ENCODE measurements at places on chromosomes 2 and 18. TPM values are rescaled to one million over a fixed set of nuclear protein-coding genes. Genes with fewer than 3 reads are reported as not detected.
A peak's percentile ranks its signal among the peaks of the same experiment; 100 is the strongest.

- DNase-seq: no peak
These were observed 185.6 kb downstream of the RTP5 start for GRCh38 chr2:242054881-242055801.

Gene COLEC11
- total RNA-seq: 0.31 TPM

Gene SUMO1
- total RNA-seq: 137 TPM

GRCh38 chr2:46487667-46488335 is 8.4 kb downstream of the TMEM247 start:
- peak; percentile 47 for DNase-seq

DNA sequence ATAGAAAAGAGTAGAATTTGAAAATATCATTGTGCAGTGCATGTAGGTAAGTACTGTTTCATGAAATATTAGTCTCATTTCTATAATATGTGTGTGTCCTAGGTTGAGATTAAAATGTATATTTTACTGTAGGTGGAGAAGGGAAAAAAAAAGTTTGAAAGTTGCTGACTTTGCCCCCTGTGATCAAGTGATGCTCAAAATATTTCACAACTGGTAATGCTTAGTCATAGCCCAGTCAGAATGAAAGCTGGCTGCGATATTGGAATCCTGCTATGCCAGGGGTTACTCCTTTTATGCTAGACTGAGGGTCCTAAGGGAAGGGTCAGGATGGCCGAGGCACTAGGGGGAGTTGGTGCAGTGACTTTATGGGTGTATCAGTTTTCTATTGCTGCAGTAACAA is 19.5 kb upstream of the CFAP36 start:
- DNase-seq: no peak

Gene GPR155
- total RNA-seq: 2.1 TPM

Gene ANKRD62
- total RNA-seq: not detected

DNA sequence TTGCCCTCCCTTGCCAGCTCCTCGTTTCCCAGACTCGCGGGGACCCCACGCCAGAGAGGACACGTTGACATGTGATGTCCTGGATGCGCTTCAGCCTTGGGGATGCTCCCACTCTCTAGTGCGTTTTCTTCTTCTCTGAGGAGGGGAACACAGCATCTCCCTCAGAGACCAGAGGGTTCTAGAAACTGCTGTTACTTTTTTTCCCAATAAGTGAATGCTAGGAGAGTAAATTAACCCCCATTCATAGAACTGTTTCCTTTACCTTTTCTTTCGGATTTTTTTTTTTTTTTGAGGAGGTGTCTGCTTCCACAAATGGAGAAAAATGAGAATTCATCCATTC is 370 bp upstream of the EFEMP1 start:
- no peak for DNase-seq

DNA sequence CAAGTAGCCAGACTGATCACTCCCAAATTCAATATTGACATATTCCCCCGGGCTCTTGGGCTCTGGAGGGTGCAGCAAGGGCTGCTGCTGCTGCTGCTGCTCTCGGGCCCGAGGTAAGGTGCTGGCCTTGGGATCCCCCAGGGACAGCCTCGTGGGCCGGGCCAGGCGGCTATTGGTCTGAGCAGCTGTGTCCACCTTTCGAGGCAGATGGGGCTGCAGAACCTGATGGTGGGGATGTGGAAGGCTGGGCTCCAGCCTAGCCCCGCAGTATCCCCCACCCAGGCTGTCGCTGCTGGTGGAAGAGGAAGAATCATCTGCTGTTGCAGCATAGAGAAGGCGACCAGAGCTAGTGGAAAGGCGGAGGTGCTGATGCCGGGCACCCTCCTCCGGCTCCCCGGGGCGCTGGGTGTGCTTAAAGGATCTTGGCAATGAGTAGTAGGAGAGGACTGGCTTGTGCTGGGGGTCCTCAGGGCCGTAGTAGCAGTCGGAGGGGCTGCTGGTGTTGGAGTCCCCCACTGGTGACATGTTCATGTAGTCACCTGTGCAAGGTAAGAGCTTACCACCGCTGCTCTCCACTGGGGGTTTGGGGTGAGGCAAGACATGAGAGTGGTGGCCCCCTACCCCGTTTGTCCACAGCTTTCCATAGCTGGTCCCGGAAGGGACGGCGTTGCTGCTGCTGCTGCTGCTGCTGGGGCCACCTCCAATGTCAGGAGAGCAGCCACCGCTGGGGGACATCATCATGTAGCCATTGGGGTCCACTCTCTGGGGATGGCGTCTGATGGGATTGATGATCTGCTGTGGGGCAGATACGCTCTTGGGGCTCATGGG is 3.4 kb downstream of the IRS1 start:
- no peak for DNase-seq

GRCh38 chr2:157324331-157324843 is 1.2 kb downstream of the ERMN start:
- DNase-seq: no peak

Gene ASXL3
- 0.74 TPM for total RNA-seq

DNA sequence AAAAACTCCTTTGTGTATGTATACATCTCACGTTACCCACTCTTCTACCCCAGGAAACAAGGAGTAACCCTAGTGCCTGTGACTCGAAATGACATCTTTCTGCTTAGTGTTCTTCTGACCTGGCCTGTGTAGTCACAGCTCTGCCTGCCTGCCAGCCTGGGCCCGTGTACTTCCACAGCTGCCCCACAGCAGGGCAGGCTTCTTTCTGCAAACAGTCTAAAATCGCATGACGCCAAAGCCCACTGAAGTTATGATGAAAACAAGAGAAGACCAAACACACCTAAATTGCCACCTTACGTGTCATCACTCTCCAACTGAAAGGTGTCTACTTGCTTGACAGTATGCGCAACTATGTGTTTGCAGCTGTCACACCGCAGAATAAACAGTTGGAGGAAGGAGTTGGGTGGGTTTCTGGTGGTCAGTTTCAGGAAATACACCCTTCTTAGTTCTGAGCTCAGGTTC is 1.5 kb downstream of the GAREM1 start:
- no peak for DNase-seq

DNA sequence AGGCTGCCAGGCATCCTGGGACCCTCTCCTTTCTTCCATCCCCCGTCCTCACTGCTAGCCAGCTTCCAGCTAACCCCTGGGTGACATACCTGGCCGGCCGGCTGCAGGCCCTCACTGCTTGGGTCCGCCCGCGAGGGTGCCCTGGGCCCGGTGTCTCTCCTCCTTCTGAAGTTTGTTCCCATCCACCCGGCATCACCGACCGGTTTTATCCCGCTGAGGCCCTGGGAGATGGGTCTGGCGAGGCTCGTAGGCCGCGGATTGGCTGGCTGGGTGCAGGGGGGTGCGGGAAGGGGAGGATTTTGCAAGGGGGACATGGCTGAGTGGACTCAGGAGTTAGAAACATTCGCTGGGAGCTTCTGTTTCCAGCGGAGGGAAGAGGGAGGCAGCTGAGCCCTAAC is at the start of gene PAX8:
PAX8 (minus strand) TSS at position 180 of the 398 bp plus-strand sequence. CDS start 527 bp downstream, outside the sequence.
- no peak for DNase-seq

GRCh38 chr2:98695255-98695654 is 35.7 kb downstream of the MGAT4A start:
- no peak for DNase-seq

Gene EPAS1
- total RNA-seq: 106 TPM

DNA sequence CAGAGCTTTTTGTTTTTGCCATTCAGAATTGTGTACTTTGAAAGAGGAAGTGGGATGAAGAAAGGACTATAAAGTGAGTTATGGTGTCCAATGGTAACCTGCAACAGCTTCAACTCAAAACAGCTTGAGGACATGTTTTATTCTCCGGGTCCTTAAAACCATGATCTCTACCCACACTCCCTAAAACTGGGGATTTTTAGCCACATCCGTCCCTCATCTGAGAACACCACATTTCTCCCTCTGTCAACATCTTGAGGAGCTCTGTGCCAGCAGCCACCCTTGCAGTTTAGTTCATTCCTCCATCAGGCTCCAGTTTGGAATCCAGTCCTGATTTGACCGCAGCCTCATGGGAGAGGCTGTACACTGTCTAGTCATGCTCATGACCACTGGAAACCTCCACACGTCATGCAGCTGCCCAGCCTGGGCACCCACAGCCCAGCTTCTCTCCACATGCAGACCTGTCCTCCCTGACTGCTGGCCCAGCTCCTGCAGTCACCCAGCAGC is 62.6 kb downstream of the C18orf63 start:
- no peak for DNase-seq

DNA sequence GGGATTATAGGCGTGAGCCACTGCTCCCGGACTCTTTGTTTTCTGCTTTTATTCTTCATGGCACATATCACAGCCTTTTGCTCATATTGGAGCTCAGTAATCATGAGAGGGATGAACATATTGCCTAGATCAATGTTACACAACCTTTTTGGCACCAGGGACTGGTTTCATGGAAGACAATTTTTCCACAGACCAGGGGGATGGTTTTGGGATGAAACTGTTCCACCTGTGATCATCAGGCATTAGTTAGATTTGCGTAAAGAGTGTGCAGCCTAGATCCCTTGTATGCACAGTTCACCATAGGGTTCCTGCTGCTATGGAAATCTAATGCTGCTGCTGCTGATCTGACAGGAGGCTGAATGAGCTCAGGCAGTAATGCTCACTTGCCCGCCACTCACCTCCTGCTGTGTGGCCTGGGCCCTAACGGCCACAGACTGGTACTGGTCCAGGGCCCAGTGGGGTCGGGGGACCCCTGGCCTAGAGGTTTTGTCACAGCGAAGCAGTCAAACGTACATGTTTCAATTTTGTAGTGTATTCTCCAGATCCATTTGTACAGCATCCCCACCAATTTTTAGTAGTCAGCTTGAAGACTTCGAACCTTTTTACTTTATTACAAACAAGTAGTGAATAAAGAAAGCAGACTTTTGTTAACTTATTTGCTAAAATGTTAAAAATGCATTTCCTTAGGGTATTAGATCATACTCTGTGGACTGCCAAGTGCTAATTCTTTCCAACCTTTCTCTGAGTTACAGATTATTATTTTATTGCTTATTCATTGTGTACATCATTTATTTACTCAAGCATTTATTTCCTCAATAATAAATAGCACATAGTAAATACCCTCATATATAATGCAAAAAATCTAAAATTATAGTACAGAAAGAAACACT is 6.2 kb downstream of the DAW1 start:
- DNase-seq: no peak

- DNase-seq: peak; percentile 24
These were observed 231.4 kb downstream of the LRRTM1 start for GRCh38 chr2:80073134-80073561.
